Mammary epithelial cell (primary cell): ENCODE measurements at places on chromosomes 4 and X.
A peak's percentile ranks its signal among the peaks of the same experiment; 100 is the strongest.

DNA sequence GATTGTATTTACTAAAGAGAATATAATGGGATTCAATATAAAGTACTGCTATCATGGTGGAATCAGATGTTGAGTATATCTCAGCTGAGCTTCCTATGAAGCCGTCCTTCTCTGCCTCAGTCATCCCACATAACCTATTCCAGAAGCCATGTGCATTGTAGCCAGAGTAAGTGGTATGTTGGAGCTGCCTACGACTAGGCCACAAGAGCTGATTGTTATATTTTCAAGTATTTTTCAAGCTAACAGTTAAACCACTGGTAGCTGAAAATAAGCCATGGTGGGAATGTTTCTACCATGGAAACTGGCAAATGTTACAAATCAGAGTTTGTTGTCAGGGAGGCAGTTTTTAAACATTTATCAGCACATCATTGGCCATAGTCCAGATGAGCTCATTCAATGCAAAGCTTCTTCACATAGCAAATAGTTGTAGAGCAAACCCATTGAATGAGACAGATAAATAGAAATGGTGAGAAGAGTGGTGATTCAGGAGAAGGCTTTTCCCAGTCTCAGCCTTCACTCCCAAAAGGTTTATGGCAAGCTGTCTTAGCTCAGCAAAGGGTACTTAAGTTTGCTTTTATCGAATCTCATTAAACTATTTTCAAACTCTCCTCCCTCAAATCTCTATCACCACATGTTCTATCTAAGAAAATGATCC is 436.4 kb downstream of the PCDH19 start:
- DNase-seq = no peak

- DNase-seq = no peak
Measured at GRCh38 chr4:159979351-159979750, 876.5 kb downstream of the RAPGEF2 start.

DNA sequence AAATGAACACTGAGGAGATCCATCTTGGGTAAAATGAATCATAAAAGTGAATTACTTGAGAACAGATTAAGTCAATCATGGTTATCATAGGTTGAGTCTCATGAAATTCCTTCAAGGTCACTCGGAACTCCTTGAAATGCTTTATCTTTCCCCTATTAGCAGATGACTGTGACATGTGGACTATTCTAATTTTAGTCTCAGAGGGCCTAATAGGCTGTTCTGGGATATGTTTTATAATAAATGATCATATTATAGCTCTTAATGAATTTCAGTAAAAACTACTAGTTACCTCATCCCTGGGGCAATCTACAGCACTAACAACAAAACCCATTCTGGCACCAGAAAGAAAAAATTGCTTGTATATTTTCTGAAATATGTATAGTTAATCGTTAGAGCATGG is 44.7 kb downstream of the SPATA4 start:
- DNase-seq = no peak

DNA sequence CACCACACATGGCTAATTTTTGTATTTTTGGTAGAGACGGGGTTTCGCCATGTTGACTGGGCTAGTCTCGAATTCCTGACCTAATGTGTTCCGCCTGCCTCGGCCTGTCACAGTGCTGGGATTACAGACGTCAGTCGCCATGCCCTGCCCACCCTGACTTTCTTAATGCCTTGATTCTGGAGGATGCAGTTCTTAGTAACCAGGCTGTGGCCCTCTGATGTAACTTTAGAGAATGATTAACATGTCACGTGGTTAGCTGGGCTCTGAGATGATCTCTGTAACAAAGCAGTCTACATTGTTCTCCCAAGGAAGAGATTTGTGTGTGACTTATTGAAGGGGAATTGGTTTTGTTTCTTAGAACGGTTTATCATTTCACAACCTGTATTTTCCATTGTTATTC is 30.6 kb downstream of the ANK2 start:
- peak; percentile 16 for DNase-seq

DNA sequence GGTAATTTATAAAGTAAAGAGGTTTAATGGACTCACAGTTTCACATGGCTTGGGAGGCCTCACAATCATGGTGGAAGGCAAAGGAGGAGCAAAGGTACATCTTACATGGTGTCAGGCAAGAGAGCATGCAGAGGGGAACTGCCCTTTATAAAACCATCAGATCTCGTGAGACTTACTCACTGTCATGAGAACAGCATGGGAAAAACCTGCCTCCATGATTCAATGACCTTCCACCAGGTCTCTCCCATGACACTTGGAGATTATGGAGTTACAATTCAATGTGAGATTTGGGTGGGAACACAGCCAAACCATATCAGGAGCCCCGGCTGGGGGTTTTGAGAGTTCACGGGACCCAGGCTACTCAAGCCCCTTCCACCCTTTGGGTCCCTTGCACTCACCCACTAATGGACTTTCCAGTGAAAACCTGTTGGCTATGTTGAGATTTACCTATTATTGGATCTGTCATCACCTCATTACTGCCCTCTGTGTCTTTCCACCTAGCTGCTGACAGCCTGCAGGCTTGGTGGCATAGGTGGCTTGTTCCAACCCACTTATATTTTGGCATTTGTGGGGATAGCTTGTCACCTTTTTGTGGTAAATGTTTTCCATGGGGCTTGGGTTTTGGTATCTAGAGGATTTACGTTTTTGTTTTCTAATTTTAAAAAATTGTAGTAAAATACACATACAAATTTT is 24.0 kb downstream of the IGFBP7 start:
- no peak for DNase-seq

DNA sequence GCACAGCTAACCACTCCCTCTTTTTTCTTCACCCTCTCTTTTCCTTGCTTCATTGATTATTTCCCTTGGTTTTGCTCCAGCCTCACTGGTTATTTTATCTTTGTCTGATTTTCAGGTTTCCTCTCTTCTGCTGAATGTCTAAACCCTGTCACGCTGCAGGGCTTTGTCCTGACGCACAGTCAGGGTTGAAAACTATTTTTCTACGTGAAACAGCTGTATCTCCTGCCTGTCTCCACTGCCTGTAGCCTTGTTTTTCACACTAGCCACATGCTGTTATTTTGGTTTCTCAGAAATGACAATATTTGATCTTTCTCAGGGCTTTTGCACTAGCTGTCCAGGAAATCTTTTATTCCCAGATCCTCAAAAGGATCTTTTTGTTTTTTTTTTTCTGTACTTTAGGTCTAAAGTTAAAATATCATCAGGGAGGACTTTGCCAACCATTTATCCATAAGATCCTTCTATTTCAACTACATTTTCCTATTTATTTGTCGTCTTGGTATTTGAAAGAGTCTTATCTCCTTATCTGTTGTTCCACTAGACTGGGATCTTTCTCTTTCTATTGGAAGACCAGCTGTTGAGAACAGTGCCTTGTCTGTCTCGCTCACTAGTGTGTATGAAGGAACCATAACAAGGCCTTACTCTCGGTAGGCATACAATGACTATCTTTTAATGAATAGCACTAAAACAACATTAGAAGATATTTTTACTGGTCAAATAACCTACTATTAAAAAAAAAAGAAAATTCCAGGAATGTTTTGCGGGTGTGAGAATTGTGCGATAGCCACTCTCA is 164.3 kb downstream of the PDHA2 start:
- DNase-seq = no peak

DNA sequence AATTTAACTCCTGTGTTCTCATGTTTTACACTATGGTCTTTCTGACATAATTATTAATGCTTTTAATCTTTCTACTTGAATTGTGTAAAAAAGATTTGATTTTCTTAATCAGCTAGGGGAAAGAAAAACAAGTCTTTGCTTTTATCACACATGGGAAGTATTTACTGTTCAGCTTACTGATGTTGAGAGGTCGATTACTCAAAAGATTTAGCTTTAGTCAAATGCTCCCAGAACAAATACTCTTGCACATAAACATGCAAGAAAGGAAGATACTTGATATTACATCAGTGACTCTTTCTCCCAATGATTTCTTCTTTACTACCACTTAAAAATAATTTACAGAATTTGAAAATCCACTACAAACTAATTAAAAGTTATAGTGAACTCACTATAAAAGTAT is 198.3 kb upstream of the FAT4 start:
- DNase-seq = no peak

DNA sequence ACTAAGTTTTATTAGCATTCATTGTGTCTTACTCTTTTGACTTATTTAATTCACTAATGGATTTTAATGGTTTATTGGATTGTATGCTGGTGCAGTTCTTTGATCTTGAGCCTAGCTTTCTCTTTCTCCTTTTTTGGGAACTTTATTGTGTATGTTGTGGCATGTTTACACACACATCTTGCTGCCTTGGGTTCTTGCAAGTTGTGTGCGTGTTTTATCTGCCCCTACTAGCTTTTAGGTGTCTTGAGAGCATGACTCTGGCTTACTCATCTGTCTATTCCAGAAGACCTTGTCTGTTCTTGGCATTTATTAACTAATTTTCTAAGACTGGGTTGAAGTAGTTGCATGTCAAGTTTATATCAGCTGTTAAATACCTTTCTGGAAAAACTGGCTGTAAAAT is 2.7 kb downstream of the TMEM165 start:
- peak; percentile 83 for DNase-seq

GRCh38 chr4:133154725-133155124 is 5.6 kb downstream of the PCDH10 start:
- DNase-seq = no peak

DNA sequence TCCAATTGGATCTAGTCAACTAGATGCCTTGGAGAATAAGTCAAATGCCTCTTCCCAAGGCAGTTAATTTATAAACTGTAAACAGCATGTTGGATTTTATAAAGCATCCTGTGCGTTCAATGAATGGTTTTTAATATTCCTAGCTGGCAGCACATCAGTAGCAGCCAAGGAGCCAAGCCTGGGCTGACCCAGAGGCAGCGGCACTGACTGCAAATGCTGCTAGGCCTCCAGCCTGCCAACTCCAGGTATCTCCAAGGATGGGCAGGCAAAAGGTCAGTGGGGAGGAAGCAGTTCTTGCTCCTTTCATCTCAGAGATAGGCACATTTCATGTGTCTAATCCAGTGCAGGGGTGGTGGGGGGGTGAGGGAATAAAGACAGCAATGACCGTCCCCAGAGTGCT is 9.5 kb downstream of the NDP start:
- no peak for DNase-seq

DNA sequence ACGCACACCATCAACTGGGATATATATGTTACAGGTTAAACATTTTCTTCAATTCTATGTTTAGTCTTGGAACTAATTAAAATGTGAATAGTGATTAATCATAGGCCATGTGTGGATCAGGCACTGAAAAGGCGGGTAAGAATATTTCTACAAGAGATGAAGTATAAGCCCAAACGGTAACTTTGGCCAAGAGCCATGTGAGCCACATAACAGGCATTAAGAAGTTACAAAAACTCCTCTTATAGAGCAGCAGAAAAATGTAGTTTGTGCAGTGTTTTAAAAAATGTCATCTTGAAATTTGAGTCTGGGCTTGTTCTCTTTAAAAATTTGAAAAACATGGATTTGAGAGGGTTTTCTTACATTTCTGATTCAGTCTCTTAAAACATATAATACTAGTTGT is 521.8 kb upstream of the DIPK2B start:
- DNase-seq = no peak

DNA sequence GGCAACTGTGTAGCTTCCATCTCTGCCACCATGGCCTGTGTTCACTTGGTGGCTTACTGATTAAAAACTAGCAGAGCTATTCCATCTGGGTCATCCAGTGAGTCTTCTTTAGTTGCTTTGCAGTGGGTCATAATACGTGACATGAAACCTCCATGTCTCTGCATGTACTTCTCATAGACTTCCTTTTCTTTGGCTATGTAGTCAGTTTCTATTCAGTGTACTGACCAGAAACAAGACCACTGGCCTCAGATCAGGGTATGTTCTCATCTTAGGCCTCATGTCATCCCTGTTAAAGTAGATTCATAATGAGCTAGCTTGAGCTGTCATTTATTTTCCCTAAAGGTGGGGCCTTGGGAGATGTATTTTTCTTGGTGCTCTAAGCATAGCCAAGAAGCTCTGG is 195.2 kb downstream of the CCNG2 start:
- no peak for DNase-seq

GRCh38 chr4:117549524-117549923 is 464.1 kb upstream of the TRAM1L1 start:
- no peak for DNase-seq

- no peak for DNase-seq
Measured at GRCh38 chrX:112636288-112636687, 43.5 kb downstream of the LHFPL1 start.

GRCh38 chrX:38960137-38960536 is 158.9 kb downstream of the MID1IP1 start:
- DNase-seq = no peak

DNA sequence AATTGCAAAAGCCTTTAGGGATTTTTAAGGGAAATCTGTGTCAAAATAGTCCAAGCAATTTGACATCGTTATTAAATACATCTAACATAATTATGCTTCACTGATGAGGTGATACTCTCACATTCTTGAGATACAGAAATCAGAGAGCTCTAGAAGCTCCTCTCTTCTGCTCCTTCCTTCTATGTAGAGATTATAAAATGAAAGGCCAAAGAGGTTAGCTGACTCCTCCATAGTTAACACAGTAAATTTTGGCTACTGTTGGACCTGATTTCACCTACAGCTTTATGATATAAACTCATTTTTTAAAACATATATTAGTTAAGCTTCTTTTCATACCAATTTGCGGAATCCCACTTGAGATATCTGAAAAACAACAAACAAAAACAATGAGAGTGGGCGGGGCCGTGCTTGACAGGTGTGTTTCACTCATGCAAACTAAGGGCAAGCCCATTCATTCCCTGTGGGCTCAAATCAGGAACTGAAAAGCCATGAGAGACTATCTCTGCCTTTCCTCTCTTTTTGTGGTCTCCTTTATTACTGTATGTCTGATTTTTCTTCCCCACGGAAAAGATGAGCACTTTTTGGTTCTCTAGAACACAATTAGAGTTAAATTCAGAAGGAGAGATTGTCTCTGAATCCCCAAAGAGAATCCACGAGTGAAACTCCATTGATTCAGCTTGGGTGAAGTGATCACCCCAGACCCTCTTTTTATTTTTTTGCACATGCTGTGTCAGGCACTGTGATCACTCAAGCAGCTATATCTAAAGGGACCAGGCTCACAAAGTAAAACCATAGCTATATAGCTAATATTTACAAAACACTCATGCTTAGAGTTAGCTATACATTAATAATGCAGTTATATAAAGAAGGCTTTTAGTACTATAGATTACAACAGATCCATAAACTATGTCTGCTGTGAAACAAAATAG is 566.3 kb downstream of the IL15 start:
- no peak for DNase-seq

DNA sequence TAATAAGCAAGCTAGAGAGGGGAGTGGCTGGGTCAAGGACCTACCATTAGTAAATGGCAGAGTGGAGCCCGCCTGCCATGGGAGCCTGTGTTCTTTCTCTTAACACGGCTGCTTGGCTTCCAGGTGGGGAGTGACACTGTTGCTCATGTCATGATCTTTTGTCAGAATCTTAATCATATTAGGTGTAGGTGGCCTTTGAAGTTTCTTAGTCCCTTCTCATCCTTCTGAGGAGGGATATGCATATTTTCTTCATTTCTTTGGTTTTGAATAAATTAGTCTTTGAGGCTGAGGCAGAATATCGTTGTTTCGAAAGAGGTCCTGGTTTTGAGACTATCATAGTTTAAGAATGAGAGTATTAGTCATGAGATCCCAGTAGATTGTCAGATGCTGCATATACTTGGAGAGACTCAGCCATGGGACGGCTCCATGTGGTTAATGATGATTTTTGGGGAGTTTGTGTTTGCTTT is 28.9 kb downstream of the SNX25 start:
- DNase-seq = no peak
